ENCODE measurements at places on chromosomes 6 and 20. TPM values are rescaled to one million over a fixed set of nuclear protein-coding genes. Genes with fewer than 3 reads are reported as not detected.

The CLPSL2 gene
- not detected for total RNA-seq

The SLC22A16 gene
- total RNA-seq, result not detected

The SNX9 gene
- 9.2 TPM for total RNA-seq

The SIRT5 gene
- 9.2 TPM for total RNA-seq

The LRP11 gene
- 1.4 TPM for total RNA-seq

The KCNQ5 gene
- total RNA-seq, result 10.0 TPM

The HECA gene
- total RNA-seq, result 33.9 TPM

The CRIP3 gene
- total RNA-seq, result not detected

The PLAGL2 gene
- 22.9 TPM for total RNA-seq

The BMP5 gene
- total RNA-seq, result not detected

The TNXB gene
- total RNA-seq, result 4.8 TPM

The FAM209A gene
- 1.6 TPM for total RNA-seq

Measured in activated CD8-positive, alpha-beta T cell treated with anti-CD3 and anti-CD28 coated beads, Interleukin-2, amount 10 ng/mL, durations not matched to agents 7 days and 5 days (primary cell).